Heart right ventricle (tissue), 16 donors: ENCODE measurements at places on chromosomes 6 and 20. TPM values are rescaled to one million over a fixed set of nuclear protein-coding genes. Genes with fewer than 3 reads are reported as not detected.

GRCh38 chr6:80956898-80957297 is 795.6 kb downstream of the TENT5A start:
- DNase-seq = no peak

Gene HEY2
- total RNA-seq = 34.3 TPM

- DNase-seq = no peak
Measured at GRCh38 chr6:162251257-162251656, 476.3 kb downstream of the PRKN start.

Gene ZNF76
- 41.5 TPM for total RNA-seq

GRCh38 chr20:15036948-15037347 is 699.5 kb upstream of the FLRT3 start:
- DNase-seq = no peak

DNA sequence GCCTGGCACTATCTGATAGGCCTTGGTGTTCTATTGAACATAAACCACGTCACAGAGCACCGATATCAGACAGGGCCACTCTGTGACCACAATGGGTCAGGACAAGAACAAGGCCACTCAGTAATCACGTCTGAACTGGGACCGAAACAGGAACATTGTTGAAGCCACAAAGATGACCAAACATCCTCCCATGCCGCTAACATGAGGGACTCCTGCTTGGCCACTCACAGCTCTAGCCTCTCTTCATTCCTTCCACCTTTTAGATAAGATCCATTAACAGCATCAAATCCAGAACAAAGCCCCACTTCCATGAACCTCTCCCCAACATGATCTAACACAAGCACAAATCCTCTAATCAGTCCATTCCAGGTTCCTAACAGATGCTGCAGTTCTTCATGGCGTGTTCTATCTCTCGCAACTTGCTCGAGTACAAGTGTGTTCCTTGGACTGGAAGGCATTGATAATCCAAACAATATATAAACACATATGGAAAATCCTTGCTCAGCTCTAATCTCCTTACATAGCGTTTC is 7.4 kb downstream of the SIRT5 start:
- no peak for DNase-seq

- no peak for DNase-seq
Measured at GRCh38 chr6:90144396-90144795, 152.2 kb downstream of the BACH2 start.

DNA sequence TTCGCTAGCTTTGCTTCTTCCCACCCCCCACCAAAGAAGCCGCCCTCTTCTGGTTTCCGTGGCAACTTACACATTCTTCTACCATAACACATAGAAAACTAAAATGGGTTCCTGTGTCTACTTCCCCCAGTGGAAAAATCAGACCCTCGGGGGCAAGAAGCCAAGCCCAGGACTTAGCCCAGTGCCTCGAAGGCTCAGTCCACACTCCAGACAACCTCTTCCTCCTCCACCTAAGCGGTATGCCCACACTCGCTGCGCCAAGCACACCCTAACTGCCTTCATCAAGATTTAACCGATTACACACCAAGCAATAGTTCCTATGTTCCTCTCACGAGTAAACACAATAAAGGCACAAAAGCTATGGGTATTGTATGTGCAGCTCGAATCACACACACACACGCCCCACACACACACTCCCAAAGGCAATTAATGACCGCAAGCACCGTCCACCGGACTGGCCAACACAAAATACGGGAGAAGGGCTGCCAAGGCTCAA is 537 bp downstream of the PPIL4 start:
- DNase-seq = peak; percentile 30

DNA sequence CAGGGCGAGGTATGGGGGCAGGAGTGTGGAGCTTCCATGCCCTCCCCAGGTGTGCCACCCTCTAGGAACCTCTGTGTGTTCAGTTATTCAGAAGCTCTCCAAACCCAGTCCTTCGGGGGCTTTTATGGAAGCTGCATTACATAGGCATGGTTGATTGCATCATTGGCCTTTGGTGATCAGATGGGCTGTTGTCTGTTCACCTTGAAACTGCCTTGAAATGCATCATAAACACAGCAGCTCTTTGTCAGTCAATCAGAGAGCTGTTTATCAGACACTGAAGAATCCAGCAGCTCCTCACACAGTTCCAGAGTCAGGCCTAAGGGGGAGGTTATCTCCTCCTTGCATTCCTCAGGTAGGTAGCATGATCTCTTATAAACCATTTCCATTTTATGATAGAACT is 62.4 kb downstream of the E2F3 start:
- no peak for DNase-seq

Gene VSTM2L
- total RNA-seq = 1.8 TPM

DNA sequence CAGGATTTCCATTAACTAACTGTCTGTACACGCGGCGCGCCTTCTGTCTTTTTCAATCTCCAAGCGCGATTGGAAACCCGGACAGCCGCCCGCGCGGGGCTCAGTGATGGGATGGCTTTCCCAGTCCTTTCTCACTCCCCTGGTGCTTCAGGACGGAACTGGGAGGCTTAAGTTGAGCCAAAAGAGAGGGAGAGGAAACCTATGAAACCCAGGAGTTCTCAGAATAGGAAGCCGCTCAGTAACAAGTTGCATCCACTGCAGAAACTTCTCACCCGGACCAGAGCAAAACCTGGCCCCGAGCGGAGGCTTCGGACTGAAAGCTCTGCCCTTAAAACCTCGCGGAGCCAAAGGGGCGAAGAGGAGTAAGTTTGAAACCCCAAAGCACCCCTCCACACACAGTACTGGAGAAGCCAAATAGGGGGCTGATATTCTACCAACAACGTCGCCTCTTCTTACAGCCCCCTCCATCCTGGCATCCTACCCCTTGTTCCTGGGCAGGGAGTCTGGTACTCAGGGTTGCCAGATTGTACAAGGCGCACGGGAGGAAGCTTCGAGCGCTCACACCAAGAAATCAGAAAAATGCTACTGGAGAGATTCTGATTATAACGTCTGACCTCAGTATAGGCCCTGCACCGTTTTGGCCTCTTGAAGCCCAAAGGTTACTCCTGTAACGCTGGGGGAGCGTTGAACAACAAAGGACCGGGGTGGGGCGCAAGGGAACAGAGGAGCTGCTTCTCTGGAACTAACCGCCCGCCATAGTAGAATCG is 906 bp upstream of the COL12A1 start:
- DNase-seq = peak; percentile 29

GRCh38 chr20:49508435-49509199 is 26.1 kb upstream of the KCNB1 start:
- DNase-seq = no peak

GRCh38 chr20:32982617-32983458 is 21.4 kb downstream of the SUN5 start:
- DNase-seq = peak; percentile 35

GRCh38 chr6:41318261-41318653 is 17.2 kb upstream of the NCR2 start:
- DNase-seq = no peak

DNA sequence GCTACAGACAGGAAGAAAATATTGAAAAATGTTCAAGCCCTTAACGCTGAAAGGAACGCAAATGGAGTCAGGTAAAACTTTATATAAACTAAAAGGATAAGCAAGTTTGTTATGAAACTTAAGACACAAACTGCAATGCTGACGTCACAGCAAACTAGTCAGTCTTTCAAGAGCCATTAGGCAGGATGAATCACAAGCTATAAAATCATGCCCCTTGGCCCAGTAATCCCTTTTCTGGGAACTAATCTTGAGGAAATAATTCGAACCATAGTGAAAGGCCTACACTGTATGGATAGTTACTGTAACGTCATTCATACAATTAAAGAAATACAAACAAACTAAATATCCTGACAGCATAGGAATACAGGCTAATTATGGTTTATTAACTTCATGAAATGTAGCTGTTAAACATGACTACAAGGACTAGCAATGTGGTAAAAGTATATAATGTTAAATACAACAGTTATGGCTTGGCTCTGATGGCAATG is 42.7 kb upstream of the HINT3 start:
- no peak for DNase-seq

DNA sequence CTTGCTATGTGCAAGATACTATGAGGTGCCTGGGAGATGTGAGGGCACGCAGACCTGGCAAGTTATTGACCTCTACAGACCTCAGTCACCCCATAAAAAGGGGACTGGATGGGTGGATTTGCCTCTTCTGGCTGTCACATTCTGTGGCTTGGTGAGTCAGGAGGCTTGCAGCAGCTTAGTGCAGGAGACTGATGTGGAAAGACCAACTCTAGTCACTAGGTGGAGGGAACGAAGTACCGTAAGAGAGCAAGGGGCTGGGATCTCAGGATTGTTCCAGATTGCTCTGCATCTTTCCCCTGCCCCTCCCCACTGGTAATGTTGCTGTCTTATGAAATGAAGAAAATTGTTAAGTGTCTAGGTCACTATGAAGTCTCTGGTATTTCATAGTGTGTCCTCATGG is 3.3 kb downstream of the MAPRE1 start:
- DNase-seq = no peak

DNA sequence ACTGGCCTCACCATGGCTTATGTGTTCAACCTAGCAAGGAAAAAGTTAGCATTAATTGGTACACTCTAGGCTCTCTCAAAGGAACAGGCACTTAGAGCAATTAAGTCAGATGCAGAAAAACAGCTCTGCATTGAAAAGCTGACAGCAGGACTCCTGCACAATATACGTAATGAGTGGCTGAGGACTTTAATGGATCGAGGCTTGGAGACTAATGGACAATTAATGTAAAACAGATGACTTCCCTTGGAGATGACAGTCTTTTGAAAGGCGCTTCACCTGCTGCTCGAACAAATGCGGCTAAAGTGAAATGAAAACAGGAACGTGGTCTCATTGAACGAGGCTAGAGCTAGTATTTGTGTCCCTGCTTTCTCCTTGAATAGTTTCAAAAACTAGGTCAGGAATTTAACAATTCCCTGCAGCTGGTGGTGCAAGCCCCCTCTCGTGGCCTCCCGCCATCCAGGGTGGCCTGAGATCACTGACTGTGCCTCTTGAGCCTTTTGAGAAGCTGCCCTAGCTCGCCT is 137.1 kb downstream of the ELOVL4 start:
- no peak for DNase-seq

DNA sequence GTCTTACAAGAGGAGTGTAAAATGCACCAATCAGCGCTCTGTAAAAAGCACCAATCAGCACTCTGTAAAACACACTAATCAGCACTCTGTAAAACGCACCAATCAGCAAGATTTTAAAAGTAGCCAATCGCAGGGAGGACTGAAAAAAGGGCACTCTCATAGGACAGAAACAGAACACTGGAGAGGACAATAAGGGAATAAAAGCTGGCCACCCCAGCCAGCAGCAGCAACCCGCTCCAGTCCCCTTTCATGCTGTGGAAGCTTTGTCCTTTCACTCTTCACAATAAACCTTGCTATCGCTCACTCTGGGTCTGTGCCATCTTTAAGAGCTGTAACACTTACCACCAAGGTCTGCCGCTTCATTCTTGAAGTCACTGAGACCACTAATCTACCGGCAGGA is 1.7 kb upstream of the AIG1 start:
- no peak for DNase-seq

Gene SNX9
- total RNA-seq = 31.8 TPM

GRCh38 chr20:57055345-57055744 is 211.1 kb downstream of the BMP7 start:
- DNase-seq = no peak

- no peak for DNase-seq
Measured at GRCh38 chr6:10567256-10568026, 46.3 kb downstream of the GCNT2 start.

DNA sequence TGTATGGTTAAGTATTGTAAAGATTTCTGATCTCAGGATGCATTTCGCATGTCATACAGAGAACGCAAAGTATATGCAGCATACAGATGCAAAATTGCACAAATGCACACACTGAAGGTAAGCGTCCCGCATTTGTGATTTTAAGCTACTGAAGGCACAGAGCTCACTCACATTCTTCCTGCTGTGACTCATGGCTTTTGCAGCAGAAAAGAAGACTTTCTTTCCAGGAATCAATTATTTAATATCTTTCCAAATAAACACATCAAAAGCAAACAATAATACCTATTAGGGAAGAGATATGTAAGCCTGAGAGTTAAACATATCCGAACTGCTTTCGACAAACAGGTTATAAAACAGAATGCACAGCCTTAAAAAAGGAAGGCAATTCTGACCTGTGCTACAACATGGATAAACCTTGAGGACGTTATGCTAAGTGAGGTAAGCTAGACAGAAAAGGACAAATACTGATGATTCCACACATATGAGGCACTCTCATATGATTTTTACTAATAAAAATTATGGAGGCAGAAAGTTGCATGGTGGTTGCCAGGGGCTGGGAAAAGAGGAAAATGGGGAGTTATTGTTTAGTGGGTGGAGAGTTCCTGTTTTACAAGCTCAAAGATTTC is 109.0 kb downstream of the TFAP2A start:
- DNase-seq = no peak

DNA sequence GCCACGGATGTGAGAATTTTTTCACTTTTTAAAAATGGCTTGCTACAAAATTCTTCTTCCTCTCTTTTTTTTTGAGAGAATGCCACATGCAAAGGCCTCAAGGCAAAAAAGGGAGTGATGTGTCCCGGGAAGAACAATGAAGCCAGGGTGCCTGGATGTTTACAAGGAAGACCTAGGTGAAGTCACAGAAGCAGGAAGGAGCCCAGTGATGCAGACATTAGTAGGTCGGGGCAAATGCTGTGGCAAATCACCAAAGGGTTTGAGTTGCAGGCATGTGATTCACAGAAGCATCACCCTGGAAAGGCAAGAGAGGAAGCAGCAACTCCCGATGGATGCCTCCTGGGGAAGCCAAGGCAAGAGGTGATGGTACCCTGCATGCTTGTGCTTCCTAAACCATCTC is 46.8 kb downstream of the FARS2 start:
- DNase-seq = no peak

Gene MYCT1
- 11.0 TPM for total RNA-seq

GRCh38 chr6:99013661-99014060 is 65.9 kb upstream of the FBXL4 start:
- no peak for DNase-seq

Gene FLRT3
- 0.19 TPM for total RNA-seq

Gene TRAPPC3L
- not detected for total RNA-seq

Gene PACRG
- total RNA-seq = 10.3 TPM

DNA sequence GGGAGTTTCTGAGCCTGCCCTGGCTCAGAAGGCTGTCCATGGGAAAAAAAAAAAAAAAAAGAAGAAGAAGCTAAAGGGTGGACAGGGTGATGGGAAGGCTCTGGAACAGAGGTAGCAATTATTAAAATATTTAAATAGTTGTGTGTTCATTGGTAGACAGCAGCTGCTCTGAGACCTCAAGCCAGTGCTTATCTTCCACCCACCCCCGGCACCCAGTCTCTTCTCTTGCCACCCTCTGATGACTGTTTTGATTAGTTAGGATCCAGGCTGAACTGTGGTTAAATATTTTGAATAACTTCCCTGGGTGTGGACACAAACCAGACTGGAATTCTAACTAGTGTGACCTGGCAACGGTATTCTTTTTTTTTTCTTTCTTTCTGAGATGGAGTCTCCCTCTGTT is 16.9 kb upstream of the SRSF3 start:
- DNase-seq = no peak
